ENCODE measurements at places on chromosomes 1 and 21. TPM values are rescaled to one million over a fixed set of nuclear protein-coding genes. Genes with fewer than 3 reads are reported as not detected.

Gene CHI3L2
- not detected for total RNA-seq

Gene HSPB7
- total RNA-seq, result not detected

Gene ANGEL2
- total RNA-seq, result 22.7 TPM

Gene ECE1
- 80.7 TPM for total RNA-seq

Gene AJAP1
- total RNA-seq, result 2.4 TPM

Gene IFNGR2
- 117 TPM for total RNA-seq

Gene KRTAP12-4
- not detected for total RNA-seq

Gene FAM177B
- total RNA-seq, result not detected

Gene TTC24
- total RNA-seq, result not detected

Gene FCRLB
- total RNA-seq, result 1.7 TPM

Gene INSRR
- not detected for total RNA-seq

Gene PTPRC
- not detected for total RNA-seq

Gene MYOG
- not detected for total RNA-seq

Gene NTMT2
- total RNA-seq, result not detected

Gene DIO1
- total RNA-seq, result not detected

Gene CLDN14
- total RNA-seq, result not detected

Gene HSD3B2
- total RNA-seq, result not detected

Gene NEGR1
- total RNA-seq, result 2.7 TPM

Gene MAP7D1
- 68.6 TPM for total RNA-seq

Gene ASPM
- total RNA-seq, result 1.1 TPM

Gene HRNR
- total RNA-seq, result not detected

Gene IBA57
- 3.9 TPM for total RNA-seq

Gene FAM76A
- total RNA-seq, result 10.6 TPM

Gene COL8A2
- total RNA-seq, result 3.0 TPM

Gene E2F2
- under 0.01 TPM for total RNA-seq

Gene TPRG1L
- total RNA-seq, result 18.1 TPM

Gene HNRNPCL4
- total RNA-seq, result not detected

Gene LRRC71
- total RNA-seq, result not detected

Gene TNFSF4
- 0.24 TPM for total RNA-seq

Gene NRAS
- 75.2 TPM for total RNA-seq

Gene KIF17
- total RNA-seq, result 1.7 TPM

Gene PFDN2
- total RNA-seq, result 68.4 TPM

Gene KRTAP12-2
- not detected for total RNA-seq

Gene LRRC38
- not detected for total RNA-seq

Gene SLC9C2
- total RNA-seq, result not detected

Gene KPRP
- not detected for total RNA-seq

Gene DCDC2B
- total RNA-seq, result under 0.01 TPM

Gene TSPAN1
- total RNA-seq, result 29.4 TPM

Gene THEM5
- not detected for total RNA-seq

Gene NRIP1
- total RNA-seq, result 63.7 TPM

Gene SHE
- 0.24 TPM for total RNA-seq

Gene SYT6
- not detected for total RNA-seq

Gene KRTAP10-5
- not detected for total RNA-seq

Gene C1orf94
- total RNA-seq, result not detected

Gene CD1E
- total RNA-seq, result not detected

Gene NVL
- total RNA-seq, result 22.8 TPM

Gene RHBG
- not detected for total RNA-seq

Gene RCAN1
- 85.5 TPM for total RNA-seq

Gene ZBTB17
- 32.4 TPM for total RNA-seq
